ENCODE measurements at places on chromosomes 5 and 9.

- no peak for DNase-seq
Observed at GRCh38 chr9:88533951-88534455, 975 bp upstream of the NXNL2 start.

DNA sequence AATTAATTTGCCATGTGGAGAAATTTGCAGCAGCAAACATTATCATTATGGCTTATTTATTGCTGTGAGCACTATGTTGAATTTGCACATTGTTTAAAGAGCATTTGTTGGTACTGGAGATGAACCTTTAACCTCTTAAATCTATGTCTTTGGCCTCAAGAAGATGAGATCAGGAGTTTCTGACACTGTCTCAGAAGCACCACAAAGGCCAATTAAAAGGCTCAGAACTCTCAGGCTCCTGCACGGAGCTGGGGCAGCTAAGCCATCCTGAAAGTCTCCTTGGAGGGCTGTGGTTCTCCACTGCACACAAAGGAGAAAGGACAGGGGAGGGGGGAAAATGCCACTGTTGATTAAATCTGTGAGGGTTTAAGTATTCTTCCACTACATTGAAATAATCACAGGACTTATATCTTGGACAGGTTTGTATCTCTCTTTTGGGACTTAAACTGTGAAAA lies 33.1 kb downstream of the ZNF366 start:
- DNase-seq, result no peak

DNA sequence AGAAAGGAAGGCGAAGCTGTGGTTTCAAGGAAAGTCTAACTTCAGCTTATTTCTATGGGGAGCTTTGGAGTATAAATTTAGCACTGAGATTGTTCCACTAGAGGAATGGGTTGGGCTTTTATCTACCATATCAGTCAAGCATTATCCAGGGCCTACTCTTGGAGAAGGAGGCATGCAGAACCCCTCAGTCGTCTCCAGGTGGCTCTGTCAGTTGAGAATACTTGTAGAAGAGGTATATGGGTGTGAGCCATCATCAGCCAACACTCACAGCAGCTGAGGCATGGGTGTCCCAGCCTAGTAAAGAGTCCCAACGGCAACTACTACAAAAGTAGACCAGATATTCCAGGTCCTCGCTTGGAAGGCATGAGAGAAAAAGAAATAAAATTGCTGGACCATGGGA lies 548.5 kb upstream of the GRAMD2B start:
- no peak for DNase-seq

GRCh38 chr9:100428871-100429654 lies 2.1 kb downstream of the MSANTD3 start:
- DNase-seq, result no peak
